ENCODE measurements at places on chromosomes 6 and 20.
A peak's percentile ranks its signal among the peaks of the same experiment; 100 is the strongest.

DNA sequence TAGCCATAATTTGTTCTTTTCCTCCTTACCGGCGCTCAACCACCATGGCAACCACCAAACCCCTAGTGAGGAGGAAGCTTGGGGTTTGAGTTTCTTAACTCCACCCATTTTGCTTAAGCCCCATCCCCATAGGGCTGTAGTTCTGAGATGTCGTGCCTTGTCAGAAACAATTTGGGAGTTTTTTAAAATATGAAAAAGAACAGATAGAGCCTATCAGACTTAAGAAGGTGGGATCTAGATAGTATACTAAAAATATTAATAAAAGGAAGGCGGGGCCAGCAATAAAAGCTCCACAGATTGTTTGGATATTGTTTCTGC is 5.6 kb downstream of the BRD2 start:
- no peak for DNase-seq

DNA sequence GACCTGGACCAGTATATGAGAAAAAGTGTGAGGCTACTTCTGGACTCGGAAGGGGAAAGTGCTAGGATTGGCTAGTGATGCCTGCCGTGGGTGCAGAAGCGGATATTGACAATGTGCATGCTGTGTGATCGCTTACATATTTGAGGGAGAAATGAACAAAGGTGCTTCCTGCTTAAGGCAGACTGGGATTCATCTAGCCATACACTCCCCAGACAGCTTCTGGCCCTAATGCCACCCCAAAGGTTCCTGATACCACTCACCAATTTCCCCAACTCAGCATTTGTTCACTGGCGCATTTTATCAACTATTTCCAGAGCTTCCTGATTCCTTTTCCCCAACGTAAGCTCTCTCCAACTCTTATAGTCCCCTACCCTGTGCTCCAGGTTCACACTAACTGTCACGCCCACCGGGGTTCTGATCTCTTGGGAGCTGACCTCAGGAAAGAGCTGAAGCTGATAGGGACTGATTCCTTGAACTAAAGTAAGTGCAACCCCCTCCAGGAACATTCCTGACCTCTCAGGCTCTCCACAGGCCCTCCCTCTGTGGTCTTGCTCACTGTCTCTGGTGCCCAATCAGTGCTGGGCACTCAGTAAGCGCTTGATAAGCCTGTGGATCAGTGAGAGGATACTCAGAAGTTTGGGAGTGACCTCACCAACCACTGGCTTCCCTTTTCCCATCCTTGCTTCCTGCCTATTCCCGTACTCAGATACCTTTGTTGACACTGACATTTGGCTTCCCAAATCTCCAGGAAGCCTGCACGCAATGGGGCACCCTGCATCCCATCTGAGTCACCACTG is 73.3 kb downstream of the MRPL14 start:
- no peak for DNase-seq

- DNase-seq: no peak
Measured at GRCh38 chr6:100768816-100769351, 112.2 kb downstream of the ASCC3 start.

DNA sequence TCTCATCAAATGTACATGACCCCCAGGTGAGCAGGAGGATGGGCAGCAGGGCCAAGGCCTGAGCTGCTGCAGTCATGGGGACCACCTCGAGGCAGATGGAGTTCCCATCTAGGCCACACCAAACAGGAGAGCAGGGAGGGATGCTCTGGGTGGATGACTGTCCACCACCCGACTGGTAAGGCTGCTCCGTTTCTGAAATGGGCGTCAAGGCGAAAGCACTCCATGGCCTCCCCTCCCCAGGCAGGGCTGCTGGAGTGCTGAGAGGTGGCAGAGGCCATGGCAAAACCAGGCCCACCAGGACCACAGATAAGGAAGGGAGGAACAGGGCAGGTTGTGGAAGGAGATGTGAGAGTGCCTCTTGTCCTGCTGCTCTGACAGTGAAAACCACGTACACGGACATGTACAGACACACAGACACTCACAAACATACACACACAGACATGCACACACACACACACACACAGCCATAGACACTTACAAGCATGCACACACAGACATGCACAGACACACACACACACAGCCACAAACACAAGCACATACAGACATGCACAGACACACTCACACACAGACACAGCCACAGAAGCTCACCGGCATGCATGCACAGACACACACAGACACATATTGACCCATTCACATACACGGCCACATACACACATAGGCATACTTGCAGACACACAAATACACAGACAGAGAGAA is 93.2 kb downstream of the PSMG4 start:
- DNase-seq: no peak

DNA sequence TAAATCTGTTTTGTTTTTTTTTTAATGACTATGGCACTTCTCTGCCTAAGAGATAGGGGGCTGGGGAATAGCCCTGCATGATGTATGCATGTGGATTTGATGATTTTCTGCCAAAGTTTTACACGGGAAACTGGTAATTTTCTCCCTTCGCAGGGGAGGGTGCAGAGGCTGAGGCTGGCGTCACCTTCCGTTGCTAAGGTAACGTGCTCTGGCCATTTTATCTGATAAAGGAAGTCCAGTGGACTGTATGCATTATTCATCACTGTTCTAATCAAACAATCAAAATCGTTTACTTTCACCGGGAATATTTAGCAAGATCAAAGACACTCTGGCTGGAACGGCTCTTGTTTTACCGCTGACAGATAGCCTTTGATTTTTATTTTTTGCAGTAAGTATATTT is 789 bp downstream of the PHACTR1 start:
- DNase-seq: no peak

GRCh38 chr20:60632391-60633262 is 619.4 kb upstream of the CDH4 start:
- DNase-seq: no peak

GRCh38 chr20:38685853-38686473 is 38.3 kb upstream of the SLC32A1 start:
- peak; percentile 18 for DNase-seq

- DNase-seq: no peak
Measured at GRCh38 chr6:835476-836160, 142.7 kb upstream of the EXOC2 start.

DNA sequence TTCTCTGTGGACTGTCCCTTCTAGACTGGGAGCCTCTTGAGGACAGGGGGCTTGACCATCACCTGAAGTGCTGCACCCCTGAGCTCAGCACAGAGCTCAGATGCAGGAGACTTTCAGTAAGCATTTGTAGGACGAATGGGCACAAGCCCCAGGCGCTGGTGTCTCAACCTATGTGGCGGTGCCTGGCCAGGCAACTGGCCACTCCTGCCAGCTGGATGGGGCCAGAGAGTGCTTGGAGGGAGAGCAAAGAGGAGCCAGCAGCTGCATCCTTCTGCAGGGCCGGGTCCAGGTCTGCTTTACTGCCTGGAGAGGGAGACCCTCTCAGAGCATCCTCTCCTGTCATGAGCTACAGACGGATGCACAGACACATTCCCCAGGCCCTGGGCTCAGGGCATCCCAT is 4.5 kb downstream of the PHACTR3 start:
- DNase-seq: no peak

DNA sequence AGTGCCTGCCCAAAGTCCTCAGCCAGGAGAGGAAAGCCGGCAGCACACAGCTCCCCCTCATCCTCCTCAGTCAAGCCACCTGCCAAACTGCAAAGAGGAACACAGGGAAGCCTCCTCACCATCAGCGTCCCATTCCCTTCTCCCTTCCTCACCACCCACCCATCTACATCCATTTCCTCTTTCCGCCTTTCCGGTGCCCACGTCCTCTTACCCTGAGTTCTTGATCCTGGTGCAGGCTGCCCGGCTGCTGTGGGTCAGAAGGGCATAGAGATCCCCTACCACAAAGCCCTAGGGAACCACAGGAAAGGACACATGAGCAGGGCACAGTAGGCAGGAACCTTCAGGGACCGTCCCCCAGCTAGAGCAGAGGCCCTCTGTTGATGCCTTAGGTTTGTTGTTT is 6.0 kb downstream of the GNMT start:
- no peak for DNase-seq

GRCh38 chr20:51036827-51037531 is 14.1 kb upstream of the KCNG1 start:
- DNase-seq: no peak
